ENCODE measurements at places on chromosomes 4 and X.

DNA sequence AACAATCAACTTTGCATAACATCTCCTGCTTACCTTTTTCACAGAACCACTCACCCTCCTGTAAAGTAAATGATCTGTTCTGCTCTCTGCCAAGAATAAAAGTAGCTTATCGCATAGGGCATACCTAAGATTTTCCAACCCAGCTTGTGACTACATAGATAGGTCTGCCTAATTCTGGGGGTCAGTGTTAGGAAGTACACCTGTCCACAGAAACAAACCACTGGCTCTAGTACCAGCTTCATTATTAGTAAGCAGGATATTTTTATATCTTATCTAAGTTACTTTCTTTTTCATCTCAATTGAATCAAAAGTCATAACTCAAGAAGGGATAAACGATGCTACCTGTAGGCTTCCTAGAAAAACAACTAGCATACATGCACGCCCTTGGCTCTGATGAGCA, 23.8 kb downstream of the CXCL1 start:
- DNase-seq = no peak

DNA sequence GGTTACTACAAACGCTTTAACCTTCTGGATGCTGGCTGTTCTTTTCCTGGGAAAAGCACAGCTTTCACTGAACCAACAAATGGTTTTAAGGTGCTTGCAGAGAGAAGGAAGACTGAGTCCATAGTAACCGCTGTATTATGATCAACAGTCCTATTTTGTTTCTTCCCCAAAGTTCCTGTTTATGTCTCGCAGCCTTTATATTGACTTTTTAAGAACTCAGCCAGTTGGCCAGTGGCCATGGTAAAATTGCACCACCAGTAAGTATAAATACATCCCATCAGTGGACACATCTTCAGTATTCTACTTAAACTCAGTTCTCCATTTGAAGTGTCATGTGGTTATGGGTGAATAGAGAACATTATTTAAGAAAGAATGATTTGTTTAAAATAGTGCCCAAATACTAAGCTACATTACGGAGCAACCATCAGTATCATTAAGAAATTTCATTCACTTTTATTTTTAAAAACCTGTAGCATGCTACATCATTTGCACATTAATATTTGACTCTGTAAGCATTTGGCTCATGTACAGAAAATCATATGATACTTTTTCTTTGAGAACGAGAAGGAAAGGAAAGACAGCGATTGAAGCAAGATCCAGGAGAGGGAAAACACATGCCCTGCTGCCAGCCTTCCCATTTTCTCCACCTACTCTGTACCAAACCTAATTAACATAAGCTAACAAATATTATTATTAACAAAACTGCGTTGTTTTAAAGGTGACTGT, 287.0 kb downstream of the ARHGAP24 start:
- DNase-seq = peak; percentile 24

DNA sequence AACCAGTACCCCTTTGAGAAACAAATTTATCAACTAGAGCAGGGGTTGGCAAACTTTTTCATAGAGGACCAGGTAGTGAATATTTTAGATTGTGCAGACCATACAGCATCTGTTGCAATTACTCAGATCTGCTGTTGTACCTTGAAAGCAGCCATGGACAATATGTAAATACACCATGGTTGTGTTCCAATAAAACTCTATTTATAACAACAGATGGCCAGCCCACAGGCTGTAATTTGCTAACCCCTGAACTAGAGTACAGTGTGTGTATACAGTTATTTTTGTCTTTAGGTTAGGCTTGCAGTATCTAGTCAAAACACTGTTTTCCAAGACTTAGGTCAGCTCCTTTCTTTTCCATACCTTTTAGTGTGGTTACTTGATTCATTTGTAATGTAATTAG, 54.4 kb downstream of the PHKA1 start:
- DNase-seq = no peak

DNA sequence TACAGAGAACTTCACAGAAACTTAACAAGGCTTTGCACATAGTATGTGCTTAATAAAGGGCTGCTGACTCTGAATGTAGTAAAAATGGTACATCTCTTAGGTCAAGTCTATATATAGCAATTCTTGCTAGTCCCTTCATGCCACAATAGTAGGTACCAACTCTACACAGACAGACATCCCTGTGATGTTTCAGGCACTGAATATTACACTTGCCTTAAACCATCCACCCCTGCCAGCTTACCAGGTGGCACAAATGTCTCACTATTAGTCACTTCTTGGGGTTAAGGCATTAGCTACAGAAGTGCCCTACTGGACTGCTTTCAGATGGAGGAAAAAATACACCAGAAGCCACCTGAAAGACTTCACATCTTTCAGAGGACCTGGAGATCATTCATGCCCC, 86.3 kb upstream of the CITED1 start:
- DNase-seq = peak; percentile 45

DNA sequence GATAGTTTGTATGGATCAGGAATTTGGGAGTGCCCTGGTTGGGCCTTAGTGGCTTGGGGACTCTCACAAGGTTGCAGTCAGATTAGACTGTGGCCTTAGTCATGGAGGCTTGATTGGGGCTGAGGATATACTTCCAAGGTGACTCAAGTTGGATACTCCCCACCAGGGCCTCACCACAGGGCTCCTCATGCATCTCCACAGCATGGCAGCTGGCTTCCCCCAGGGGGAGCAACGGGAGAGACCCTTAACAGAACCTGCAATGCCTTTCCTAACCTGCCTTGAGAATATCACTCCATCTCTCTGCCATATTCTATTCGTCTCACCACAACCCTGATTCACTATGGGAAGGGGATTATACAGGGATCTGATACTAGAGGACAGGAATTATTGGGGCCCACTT, 161.9 kb downstream of the RELL1 start:
- no peak for DNase-seq

DNA sequence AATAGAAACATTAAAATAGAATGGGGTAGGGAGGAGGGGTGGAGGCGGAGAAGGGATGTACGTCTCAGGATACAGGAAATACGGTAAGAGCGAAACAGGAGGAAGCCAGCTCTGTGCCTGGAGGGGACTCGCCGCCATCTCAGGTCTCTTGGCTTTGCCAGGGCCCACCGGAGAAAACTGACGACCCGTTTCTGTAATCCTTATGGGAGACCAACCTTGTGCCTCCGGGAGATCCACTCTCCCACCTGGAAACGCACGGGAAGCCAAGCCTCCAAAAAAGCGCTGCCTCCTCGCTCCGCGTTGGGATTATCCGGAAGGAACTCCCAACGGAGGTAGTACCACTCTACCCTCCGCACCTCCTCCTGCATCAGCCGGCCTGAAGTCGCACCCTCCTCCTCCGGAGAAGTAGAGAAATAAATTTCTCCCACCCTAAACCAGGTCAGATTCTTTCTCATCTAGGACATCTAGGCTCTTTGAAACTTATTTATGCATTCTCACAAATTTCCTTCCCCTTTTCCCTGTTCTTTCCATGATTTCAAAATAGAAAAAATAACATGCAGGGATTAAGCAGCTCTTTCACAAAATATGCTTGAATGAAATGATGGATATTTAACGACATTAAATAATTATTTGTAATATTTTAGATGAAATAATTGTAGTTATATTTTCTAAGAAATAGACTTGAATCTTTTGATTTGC, at the start of gene NBDY:
TSS of gene NBDY (plus strand) at position 92 of the 699 bp plus-strand sequence. CDS start at position 203, 111 bp downstream.
- peak; percentile 50 for DNase-seq

Measured in PC-3 (cell line).